Tibial nerve (tissue), 4 donors: ENCODE measurements at places on chromosomes 6 and 20.

- no peak for DNase-seq
These were observed 840 bp upstream of the LY86 start for GRCh38 chr6:6587696-6588063.

- peak; percentile 69 for DNase-seq
These were observed 79.8 kb downstream of the NFATC2 start for GRCh38 chr20:51462566-51463276.

DNA sequence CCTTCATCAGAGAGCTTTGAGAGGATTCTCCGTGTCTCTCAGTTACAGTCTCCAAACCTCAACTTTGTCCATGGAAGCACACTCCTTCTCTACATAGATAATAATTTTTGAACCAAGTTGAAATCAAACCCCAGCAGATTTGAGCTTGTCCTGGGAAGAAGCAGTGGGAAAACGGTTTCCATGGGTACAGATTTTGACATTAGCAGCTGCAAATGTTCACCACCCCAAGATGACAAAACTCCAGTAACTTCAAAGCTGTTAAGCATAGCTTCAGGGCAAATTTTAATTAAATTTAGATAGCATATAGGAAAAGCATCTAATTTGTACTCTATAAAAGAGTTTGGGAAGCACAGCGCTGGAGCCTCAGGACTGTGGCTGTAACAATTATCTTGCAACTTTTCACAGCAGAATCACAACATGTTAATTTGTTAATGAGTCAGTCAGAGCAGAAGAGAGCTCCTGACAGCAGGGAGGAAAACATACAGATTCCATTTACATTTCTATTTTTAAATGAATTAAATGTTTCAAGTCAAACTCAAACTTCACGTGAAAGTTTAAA lies 240.7 kb downstream of the BMP7 start:
- no peak for DNase-seq

DNA sequence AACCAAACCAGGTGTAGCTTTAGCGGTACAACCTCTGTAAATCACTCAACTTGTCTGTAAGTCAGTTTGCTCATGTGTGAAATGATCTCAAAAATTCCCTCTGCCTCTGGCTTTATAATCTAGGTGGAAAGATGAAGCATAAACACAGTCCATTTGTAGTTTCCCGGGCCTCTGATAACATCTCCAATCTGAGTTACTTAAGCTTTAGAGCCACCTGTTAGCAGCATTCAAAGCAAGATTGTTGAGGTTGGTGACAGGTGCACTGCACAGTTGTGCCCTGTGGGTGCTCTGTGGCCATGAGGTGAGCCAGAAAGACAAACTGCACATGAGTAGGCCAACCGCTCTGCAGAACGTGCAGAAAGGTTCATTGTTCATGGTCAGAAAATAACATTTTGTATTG lies 53.7 kb downstream of the MOCS1 start:
- DNase-seq, result no peak

DNA sequence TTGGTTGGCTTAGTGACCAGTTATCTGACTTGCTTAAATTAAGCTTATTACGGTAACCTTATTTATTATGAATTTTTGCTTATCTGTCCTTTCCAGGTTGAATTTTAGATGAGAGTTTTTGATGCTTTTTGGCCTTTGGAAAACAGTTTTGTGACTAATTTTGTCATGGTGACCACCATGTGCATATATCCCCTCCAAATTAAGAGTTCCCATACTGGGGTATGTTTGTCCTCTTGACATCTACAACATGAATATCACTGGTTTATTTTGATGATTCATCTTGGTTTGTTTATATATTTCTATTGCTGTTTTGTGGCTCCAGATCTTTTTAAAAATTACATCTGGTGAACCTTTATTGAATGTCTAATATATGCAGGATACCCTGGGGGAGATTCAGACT lies 61.4 kb downstream of the PHF20 start:
- no peak for DNase-seq

DNA sequence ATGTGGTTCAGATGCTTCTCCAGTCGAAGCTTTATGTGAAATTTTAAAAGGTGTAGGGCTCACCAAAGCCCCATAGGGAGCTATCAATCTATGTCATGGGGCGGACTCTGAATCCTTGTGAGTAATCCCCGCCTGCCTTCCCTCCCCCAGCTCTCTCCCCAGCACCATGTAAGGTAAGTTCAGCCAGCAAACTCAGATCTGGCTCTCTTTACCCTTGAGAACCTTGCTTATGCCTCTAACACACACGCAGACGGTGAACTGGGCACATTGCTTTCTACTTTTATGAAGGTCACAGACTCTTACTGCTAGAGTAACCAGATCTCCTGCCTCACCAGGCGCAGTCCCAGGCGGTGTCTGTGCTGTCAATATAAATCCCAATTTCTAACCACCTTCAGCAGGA lies 82.6 kb upstream of the CNKSR3 start:
- no peak for DNase-seq

DNA sequence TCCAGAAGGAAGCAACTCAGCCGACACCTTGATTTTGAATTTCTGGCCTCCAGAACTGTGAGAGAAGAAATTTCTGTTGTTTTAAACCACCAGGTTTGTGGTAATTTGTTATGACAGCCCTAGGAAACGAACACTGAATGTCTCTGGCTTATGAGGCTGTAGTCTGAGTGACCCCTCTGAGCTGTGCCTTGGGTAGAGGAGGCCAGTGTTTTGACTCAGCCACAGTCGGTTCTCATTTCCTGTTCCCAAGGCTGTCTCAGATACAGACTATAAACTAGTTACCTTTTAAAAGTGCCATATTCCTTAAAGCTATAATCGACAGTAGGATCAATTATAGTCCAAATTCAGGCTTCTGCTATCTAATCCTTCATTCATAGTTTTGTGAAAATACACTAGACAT lies 391.2 kb upstream of the MAP3K7 start:
- no peak for DNase-seq

GRCh38 chr6:140932909-140933308 lies 1199.8 kb upstream of the GJE1 start:
- no peak for DNase-seq

- DNase-seq, result no peak
These were observed 145.2 kb upstream of the CITED2 start for GRCh38 chr6:139519571-139520031.

GRCh38 chr6:142331601-142332000 lies 29.8 kb downstream of the ADGRG6 start:
- DNase-seq, result no peak

DNA sequence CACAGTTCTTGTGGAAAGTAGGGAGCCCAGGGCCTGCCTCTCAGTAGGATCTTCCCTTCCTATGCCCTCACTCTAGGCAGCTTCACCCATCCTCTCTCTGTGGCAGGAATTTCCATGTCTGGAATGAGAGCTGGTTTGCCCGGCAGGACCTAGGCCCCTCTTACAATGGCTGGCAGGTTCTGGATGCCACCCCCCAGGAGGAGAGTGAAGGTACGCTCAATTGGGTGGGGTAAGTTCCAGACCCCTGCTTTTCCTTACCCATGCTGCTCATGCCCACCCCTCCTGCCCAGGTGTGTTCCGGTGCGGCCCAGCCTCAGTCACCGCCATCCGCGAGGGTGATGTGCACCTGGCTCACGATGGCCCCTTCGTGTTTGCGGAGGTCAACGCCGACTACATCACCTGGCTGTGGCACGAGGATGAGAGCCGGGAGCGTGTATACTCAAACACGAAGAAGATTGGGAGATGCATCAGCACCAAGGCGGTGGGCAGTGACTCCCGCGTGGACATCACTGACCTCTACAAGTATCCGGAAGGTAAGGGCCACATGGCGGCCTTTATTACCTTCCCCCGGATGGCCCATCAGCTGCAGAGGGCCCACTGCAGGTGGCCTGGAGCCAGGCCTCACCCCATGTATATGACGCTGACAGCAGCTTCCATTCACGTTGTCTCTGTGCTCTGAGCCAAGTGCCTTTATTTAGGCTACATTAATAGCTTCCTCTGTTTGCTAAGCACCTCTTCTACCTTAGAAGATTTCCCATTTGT lies 22.8 kb downstream of the TGM6 start:
- no peak for DNase-seq

GRCh38 chr20:16407251-16408067 lies 165.8 kb downstream of the KIF16B start:
- DNase-seq, result no peak

GRCh38 chr6:1087154-1087843 lies 224.6 kb upstream of the FOXQ1 start:
- DNase-seq, result no peak

DNA sequence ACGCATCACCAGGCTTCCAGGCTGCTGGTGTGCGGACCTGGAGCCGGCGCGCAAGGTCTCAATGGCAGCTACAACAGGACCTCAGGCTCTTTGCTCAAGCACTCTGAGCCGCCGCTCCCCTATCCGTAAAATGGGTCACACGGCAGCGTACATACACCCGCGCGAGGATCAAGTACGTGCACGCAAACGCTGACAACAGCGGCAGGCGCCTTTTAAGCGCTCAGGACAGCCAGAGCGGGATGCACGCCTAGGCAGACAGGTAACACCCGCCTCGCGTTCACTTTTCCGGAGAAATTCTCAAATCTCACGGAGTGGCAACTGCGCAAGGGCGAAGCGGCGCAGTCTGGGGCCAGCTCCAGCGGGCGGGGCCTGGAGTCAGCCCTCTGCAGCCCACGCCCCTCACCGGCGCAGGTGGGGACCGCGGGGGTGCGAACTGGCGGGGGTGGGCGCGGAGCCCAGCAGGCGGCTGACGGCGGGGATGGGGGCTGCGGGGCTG lies 535 bp downstream of the EXOC2 start:
- no peak for DNase-seq

DNA sequence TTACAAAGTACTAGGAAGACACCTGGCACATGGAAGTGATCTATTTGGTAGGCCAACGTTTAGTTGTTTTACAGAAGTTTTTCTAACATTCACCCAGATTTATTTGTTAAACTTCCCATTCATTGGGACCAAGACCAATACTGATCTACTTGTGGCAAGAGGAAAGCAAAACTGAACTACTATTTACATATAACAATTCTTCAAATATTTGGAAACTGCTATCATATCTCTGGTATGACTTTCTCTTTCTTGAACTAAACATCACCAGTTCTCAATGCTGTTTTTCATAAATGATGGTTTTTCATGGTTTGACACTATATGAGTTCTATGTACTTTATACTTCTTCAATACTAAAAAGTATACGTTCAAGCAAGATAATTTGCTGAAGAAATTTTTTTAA lies 189.2 kb downstream of the ASCC3 start:
- DNase-seq, result no peak

DNA sequence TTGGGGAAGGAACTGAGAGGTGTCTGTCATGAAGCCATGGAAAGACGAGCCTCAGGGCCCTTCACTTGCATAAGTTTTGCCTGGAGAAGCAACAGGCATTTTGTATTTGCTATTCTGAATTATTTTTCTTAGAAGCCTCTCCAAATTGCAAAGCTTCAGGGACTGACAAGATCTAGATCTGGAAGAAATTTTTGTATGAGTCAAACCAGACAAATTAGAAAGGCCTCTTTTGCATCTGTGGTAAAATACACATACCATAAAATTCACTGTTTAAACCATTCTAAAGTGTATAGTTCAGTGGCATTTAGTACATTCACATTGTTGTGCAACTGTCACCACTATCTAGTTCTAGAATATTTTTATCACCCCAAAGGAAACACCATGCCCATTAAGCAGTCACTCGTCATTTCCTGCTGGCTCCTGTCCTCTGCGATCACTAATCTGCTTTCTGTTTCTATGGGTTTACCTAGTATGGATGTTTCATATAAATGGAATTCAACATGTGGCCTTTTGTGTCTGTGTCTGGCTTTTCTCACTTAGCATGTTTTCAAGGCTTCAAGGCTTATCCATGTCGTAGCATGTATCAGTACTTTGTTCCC lies 269.1 kb downstream of the PHF3 start:
- DNase-seq, result no peak

DNA sequence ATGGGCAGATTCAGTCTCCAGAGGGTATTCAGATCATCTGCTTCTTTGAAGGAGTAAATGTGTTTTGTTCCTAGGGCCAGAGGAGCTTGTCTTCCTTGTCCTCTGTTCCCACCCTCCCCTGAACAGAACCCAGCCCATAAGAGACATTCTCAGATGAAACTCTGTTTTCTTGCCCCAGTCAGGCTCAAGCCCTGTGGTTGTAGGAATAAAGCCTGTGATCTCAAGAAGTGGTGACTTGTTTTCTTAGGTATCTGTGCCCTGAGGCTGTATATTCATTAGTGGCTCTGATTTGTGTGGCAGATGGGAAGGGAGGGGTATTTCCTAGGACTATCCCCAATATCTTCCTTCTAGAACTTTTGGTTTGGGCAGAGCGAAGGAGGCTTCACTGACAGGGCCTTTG lies 27.9 kb downstream of the GSS start:
- no peak for DNase-seq

- no peak for DNase-seq
These were observed 1.7 kb upstream of the BLCAP start for GRCh38 chr20:37529214-37529967.

DNA sequence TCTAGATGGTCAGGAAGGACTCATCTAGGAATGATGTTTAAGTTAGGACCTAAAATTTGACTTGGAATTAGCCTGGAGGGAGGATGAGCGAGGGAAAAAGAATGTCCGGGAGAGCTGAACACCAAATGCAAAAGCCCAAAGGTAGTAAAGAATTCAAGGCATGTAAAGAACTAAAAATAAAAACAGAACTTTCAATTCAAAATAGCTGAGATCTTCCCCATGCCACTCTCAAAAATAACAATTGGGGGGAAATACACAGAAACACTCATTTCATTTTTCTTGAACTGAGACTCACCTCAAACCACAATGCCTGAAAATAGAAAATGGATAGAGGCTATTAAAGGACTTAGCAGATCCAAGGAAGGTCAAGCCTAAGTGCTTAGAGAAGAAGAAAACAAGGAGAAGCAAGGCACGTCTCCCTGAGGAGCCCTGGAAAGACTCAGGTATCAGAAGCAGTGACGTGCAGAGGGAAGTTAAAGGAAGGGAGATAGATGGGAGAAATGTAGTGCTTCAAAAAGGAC lies 10.4 kb downstream of the PXT1 start:
- DNase-seq, result no peak

- DNase-seq, result no peak
These were observed 103.1 kb upstream of the RIN2 start for GRCh38 chr20:19654921-19655320.

DNA sequence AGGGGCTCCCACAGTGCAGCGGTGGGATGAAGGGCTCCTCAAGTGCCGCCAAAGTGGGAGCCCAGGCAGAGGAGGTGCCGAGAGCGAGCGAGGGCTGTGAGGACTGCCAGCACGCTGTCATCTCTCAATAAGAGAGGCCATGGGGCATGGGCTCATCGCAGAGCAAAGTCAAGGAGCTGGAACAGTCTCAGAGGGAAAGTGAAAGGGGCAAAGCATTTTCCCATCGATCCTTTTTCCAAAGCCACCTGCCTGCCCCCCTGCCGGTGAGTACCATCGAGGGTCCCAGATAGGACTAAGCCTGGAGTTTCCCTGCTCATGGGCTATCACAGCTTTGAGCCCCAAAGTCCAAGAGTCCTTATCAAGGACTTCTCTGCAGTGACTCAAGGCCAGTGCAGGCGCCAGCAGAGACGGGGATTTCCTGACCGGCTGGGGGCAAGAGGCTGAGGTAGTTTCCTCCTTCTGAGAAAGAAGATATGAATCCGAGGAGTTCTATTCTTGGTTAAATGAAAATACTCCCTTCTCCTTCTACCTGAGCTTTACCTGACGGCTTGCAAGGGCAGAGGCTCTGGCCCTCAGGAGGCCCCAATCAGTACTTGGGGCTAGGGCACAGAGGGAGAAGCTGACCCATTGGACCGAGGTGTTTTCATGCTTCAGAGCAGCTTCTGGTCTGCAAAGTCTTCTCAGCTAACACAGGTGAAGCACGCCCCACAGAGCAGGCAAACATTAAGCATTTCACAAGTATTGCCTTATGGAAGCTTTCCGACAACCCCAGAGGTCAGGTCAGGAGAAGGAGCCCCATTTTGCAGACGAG lies 22.6 kb downstream of the ETV7 start:
- no peak for DNase-seq

- DNase-seq, result no peak
These were observed 492.0 kb upstream of the NRSN1 start for GRCh38 chr6:23633996-23634395.
